CD8-positive, alpha-beta memory T cell (primary cell): ENCODE measurements at places on chromosomes 1 and 21. TPM values are rescaled to one million over a fixed set of nuclear protein-coding genes. Genes with fewer than 3 reads are reported as not detected.

- no peak for DNase-seq
Observed at GRCh38 chr21:36710729-36711048, 11.8 kb downstream of the SIM2 start.

PLEKHN1 gene
- 3.5 TPM for total RNA-seq

DNA sequence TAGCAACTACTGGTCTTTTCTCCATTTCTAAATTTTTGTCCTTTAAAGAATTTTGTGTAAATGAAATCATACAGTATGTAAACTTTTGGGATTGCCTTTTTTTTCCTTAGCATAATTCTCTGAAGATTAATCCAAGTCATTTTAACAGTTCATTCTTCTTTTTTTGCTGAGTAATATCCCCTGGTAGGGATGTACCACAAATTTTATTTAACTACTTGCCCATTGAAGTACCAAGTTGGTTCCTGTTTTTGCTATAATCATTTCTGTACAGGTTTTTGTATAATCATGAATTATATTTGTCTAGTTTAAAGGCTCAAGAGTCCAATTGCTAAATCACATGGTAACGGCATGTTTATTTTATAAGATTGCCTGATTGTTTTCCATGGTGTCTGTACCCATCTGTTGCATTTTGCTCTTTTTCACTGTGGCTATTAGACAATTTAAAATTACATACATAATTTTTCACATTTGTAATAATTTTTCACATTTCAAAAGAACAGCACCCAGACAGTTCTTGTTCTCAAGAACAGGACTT lies 891.1 kb downstream of the USP25 start:
- DNase-seq = no peak

LCK gene
- total RNA-seq = 297 TPM

BECN2 gene
- total RNA-seq = not detected

DNA sequence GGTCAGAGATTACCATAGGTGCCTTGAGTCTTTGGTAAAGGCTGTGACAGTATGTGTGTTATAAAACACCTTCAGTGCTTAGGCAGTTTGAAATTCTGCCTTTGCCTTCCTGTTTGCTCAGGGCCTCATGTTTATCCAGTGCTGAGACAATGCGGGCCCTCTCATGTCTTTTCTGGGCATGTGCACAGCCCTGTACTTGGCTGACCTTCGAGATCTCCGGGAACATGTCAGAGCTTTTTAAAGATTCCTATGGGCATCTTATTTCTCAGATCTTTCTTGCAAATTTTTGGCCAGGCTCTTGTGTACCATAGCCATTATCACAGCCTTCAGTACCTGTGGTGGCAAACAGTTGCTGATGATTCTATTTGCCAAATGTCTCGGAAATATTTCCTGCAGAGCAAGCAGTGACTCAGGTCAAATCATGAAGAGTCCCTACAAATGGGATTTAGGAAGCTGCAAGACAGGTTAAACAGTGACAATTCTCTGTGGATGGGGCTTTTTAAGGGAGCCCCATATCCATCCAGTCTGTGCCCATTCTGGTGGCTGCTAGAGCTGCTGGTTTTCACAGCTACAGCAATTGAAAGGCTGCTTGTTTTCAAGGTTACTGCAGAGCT lies 42.1 kb downstream of the HOOK1 start:
- DNase-seq = no peak

VHLL gene
- total RNA-seq = 0.35 TPM

- no peak for DNase-seq
Observed at GRCh38 chr1:67787746-67788145, 45.5 kb downstream of the GNG12 start.

DNA sequence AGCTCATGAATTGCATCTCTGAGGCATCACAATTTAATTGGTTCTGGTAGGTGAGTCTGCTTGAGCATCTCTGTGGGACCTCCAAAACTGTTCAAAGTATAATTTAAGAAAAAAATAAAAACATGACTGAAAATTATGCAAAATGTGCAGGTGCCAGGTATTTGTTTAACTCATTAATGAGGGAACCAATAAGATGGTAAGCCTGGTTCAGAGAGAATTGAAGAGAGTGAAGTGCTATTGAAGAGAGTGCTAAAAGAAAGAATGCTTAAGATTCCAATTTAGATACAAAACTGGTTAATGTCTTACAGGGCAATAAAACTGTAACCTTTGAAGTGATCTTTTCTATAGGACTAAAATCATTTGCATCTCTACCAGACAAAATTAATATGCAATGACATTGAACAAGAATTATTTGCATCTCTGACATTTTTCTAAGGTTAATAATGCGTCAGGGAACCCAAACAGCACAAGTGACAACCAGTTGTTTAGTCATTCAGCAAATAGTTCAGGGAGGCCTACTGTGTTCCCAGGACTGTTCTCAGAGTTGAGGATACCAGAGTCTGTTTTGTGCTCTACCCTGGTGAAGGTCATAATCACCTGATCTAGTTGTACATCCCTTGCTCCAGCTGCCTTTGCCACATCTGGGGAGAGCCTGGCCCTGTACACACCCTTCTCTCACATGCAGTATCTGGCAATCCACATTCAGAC lies 183.5 kb downstream of the PATJ start:
- no peak for DNase-seq

DNA sequence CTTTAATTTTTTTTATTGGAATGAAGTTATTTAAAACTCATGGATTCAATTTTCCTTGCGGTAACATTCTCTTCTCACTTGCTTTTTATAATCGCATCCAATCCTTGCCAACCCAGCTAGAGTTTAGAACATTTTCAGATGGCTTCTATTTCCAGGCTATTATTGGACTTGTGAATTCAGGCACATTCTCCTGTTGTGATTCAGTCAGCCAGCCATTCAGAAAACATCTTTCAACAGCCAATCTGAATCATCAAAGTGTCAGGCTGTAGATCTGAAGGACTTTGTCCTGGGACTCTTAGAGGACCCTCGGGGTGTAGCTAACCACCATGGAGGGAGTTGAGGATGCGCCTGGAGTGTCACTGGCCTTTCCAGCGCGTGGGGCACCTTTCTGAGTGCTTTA lies 92.4 kb downstream of the PRDM2 start:
- DNase-seq = no peak

DNA sequence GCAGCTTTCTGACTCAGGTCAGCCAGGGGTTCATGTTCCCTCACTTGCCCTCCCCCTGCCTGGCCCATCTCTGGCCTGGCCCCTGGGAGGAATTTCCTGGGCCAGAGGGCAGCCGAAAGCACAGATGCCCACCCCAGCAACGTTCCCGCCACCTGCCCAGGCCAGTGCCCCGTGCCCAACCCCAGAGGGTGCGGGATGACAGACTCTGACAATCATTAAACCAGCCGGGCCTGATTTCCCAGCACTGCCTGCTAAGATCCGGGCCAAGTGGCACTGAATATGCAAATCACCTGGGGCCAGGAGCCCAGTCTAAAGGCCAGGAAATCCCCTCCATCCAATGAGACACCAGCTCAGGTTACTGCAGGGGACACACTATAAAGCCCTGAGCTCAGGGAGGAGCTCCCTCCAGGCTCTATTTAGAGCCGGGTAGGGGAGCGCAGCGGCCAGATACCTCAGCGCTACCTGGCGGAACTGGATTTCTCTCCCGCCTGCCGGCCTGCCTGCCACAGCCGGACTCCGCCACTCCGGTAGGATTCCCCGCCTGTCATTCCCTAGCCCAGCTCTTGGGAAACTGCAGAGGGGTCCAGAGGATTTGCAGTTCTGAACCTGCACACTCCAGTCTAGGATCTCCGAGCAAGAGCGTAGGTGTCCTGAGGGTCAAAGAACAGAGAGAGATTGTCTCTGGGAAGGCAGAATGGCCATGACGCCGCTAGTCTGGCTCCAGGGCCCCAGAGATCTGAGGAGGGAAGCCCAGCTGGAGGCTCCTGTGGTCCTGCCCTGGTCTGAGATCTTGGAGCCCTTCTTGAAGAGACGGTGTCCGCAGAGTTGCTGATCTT lies at the start of gene ELF3:
ELF3 (plus strand) TSS at position 408 of the 836 bp plus-strand sequence. CDS start 550 bp downstream, outside the sequence.
- no peak for DNase-seq

GRCh38 chr1:244839656-244840055 lies 4.2 kb downstream of the COX20 start:
- no peak for DNase-seq

ZBTB8OS gene
- total RNA-seq = 79.9 TPM

DNA sequence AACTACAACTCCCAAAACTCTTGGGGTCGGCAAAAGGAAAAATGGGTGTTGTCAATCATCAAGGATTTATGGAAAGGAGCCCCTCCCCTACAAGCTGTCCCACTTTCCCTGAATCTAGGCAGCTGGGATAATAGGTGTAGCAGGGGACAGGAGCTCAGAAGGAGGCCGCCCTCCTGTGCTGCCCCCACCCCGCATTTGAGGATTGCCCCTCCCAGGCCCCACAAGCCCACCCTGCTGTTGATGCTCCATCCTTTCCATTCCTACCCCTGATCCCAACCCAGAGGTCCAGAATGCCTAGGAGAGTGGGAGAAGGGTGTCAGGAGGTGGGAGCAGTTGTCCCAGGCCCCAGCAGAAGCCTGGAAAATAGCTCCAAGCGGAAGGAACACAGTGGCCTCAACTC lies 1.9 kb upstream of the MRPL24 start:
- no peak for DNase-seq
